ENCODE measurements at places on chromosomes 3 and 15. TPM values are rescaled to one million over a fixed set of nuclear protein-coding genes. Genes with fewer than 3 reads are reported as not detected.

SAXO2 gene
- total RNA-seq = not detected

CELF6 gene
- total RNA-seq = 0.46 TPM

DISP2 gene
- total RNA-seq = 1.2 TPM

EDEM1 gene
- total RNA-seq = 25.7 TPM

GNAT1 gene
- not detected for total RNA-seq

CX3CR1 gene
- total RNA-seq = not detected

EXD1 gene
- not detected for total RNA-seq

NPAP1 gene
- total RNA-seq = not detected

DUOXA2 gene
- total RNA-seq = not detected

DNA sequence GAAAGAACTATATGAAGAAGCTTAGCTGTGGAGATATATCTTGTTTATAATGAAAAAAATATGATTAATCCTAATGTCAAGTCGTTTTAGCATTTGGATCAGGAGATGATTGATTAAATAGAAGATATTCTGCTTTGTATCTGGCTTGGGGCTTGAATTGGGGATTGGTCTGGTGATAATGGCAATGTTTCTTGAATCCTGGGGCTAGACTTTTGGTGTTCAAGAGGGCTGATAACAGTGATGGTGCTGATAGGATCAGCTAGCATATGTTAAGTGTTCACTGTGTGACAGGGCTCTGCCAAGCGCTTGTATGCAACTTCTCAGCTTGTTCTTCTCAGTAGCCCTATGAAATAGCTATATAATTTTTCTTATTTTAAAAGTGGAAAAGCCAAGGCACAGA lies 20.2 kb downstream of the CNOT10 start:
- no peak for DNase-seq

- no peak for DNase-seq
These were observed 16.3 kb upstream of the MYZAP start for GRCh38 chr15:57575363-57575762.

GRCh38 chr15:48096355-48096786 lies 24.4 kb upstream of the SLC24A5 start:
- no peak for DNase-seq

- DNase-seq = peak; percentile 39
These were observed 20.5 kb upstream of the ABHD2 start for GRCh38 chr15:89067751-89068150.

GRCh38 chr15:60091157-60091556 lies 87.0 kb downstream of the FOXB1 start:
- DNase-seq = peak; percentile 77

DNA sequence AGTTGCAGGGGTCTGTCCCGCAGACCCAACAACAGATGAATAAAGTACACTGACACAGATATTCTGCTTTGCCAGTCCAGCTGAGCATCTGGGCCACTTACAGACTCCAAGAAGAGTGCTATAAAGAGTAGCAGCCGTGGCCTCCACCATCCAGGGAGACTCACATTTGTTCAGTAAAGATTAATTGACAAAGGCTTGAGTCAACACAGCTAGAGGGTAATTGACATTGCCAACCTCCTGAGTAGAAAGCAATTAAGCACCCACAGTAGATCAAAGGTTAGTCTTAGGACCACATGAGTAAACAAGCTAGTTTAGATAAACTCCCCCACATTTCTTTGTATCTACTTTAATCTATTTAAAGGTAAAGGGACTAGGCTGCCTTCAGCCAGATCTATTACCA lies 16.3 kb upstream of the CRTC3 start:
- DNase-seq = peak; percentile 37

DNA sequence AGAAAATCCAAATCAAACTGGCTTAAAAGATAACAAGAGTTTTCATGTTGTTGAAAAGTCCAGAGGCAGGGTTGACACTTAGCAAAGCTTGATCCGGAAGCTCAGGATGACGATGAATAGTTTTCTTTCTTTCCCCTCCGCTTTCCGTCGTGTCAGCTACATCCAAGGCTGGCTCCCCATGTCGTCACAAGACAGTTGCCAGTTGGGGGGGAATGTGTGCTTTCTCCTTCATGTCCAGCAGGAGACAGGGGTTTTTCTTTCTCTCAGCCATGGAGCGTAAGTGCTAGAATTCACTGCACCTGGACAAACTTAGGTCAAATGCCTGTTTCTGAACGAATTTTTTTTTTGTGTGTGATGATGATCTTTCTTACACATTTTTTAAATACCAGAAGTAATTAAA lies 273.8 kb upstream of the RGMA start:
- DNase-seq = no peak

- DNase-seq = no peak
These were observed 21.5 kb upstream of the MAN2C1 start for GRCh38 chr15:75389791-75390382.

GRCh38 chr3:182331341-182331740 lies 462.0 kb upstream of the ATP11B start:
- DNase-seq = peak; percentile 56

DNA sequence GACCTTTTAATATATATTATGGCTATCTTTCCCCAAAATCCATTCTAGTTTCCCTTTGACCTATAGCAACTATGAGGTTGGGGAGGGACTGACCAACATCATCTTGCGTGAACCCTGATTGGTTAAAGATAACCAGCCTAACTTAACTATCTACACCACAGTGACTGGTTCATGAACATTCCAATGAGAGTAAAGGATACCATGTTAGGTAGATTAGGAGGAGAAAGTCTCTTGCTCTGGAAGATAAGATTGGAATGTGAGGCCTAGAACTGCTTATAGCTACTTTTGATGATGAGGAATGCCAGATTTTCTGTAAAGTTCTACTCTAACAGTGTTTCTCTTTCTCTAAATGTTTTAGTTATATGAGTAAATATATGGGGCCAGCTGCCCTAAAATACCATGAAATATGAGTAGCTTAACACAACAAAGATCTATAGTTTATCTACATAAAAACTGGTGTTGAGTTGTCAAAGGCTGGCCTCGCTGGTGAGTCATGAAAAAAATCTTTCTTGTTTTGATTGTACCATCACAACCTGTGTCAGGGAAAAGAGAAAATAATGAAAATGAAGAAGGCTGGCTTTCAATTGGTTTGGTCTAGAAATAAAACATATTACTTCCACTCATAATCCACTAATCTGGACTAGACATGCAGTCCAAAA lies 481.4 kb downstream of the NSUN3 start:
- no peak for DNase-seq

- no peak for DNase-seq
These were observed 169.2 kb downstream of the UBE2E2 start for GRCh38 chr3:23372285-23372684.

GRCh38 chr15:81950841-81951414 lies 94.9 kb downstream of the MEX3B start:
- no peak for DNase-seq

- no peak for DNase-seq
These were observed 1.6 kb downstream of the NOX5 start for GRCh38 chr15:69016021-69016595.

- no peak for DNase-seq
These were observed 13.7 kb upstream of the PTPRG start for GRCh38 chr3:61547625-61548024.

- peak; percentile 31 for DNase-seq
These were observed 87.3 kb upstream of the ROPN1 start for GRCh38 chr3:124078953-124079911.

- DNase-seq = peak; percentile 7
These were observed 125.1 kb upstream of the SLC25A36 start for GRCh38 chr3:140816372-140817195.

DNA sequence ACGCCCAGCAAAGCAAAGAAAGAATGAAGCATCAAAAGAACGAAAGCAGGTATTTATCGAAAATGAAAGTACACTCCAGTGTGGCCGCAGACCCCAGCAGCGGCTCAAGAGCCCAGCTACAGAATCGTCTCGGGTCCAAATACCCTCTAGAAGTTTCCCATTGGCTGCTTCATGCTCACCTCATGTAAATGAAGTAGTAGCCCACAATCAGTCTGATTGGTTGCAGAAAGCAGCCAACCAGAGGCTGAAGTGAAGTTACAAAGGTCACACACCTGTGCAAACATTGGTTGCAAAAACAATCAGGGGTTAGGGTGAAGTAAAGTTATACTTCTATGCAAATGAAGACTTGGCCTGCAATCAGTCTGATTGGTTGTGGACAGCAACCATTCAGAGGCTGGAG lies 32.0 kb downstream of the SV2B start:
- no peak for DNase-seq

GRCh38 chr3:52633786-52634185 lies 51.9 kb downstream of the PBRM1 start:
- DNase-seq = peak; percentile 15

DNA sequence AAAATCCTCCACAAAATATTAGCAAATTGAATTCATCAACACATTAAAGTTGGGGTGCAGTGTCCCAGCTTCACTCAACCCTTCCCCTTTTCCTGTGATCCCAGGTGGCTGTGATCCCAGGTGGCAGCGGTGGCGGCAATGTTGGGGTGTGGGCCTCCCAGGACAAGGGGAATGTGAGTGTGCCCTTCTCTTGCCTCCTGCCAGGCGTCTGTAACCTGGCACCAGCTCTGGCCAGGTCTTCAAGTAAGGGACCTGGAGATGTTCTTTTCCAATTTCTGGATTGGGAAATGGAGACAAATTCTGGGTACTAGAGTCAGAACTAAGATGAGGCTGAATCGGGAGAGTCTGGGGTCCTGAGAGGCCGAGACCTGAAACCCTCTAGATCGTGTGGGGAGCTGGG lies 20.1 kb downstream of the GOLGA6A start:
- DNase-seq = no peak

GRCh38 chr3:121794264-121794983 lies 40.4 kb downstream of the IQCB1 start:
- no peak for DNase-seq

DNA sequence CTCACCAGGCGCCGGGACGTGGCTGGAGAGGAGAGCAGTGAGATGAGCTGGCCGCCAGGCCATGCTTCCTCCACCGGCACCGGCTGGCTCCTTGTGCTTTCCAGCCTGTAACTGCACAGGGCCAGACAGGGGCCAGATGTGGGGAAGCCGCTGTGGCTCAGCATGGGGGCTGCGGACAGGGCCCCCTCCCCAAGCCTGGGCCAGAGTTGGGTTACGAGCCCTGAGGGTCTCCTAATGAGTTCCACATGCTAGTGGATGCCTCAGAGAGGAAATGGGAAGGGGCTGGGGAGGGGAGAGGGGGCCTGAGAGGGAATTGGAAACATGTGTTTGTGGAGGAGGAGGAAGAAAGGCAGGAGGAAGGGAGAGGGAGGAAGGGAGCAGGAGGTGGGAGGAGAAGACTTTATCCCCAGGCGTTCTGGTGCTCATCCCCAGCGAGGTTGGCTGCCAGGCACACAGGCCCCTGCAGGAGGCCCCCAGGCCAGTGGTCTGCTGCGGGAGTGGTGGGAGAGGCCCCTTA lies 11.7 kb upstream of the DUSP7 start:
- DNase-seq = no peak

- peak; percentile 33 for DNase-seq
These were observed 212.2 kb upstream of the SUCLG2 start for GRCh38 chr3:67866571-67866970.

- peak; percentile 11 for DNase-seq
These were observed 116.4 kb upstream of the TOPAZ1 start for GRCh38 chr3:44125246-44125645.

Measured in LHCN-M2 (cell line).